ENCODE measurements at places on chromosomes 12 and 14.
A peak's percentile ranks its signal among the peaks of the same experiment; 100 is the strongest.

DNA sequence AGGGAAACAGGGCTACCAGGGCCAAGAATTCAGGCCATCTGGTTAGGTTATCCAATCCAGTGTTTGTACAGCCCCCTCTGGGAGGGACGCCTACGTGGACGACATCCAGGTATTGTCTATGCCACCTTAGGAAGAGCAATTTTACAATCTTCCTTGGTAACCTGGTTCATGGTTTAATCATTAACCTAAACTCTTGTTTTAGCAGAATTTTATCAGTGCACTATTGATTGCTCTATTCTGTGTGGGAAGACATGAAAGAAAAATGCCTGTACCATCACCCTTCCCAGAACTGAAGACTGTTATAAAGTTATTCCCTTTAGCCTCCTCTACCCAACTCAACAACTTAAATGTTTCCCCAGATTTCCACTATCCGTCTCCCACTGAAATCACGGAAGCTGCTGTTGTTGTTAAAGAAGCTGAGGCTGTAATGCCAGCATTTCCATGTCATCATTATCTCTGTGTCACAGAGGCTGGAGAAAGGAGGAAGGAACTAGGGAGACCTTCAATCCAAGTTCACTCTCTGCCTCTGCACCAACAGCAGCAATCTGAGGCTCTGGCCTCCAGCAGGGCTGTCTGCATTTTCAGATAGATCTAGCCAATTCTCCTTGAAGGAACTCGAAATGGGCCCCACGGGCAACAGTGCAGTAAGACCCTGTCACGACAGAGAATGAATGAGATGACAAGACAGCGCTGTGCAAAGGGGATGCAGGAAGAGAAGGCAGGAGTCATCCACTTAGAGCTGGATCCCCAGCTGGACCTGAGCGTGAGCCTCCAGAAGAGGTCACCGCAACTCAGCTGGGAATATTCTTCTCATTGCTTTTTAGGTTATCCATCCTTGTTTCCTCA lies 183.4 kb upstream of the GZMB start:
- DNase-seq: no peak

DNA sequence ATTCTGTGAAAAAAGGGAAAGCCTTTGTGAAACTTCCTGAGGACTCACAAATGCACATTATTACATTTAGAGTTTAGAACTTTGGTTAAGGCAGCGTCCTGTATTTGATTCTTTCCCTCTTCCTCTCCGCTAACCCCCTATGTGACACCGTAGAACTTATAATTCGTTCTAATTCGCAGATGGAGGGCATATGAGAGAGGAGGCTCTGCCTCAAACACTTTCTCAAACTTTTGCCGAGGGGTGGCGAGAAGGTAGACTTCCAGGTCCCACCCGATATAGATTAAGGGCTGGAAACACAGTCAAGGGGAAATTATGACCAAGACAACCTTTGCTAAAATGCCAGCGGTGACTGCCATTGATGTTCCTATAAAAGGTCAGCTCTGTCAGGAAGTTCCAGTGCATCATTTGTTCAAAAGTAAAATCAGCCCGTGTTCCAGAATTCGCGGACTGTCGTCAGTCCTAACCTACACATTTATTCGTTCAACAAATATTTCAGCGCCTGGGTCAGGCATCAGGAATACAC lies 904 bp upstream of the PAPOLA start:
- no peak for DNase-seq

GRCh38 chr12:68245180-68246021 lies 8.0 kb downstream of the IL22 start:
- DNase-seq: no peak

DNA sequence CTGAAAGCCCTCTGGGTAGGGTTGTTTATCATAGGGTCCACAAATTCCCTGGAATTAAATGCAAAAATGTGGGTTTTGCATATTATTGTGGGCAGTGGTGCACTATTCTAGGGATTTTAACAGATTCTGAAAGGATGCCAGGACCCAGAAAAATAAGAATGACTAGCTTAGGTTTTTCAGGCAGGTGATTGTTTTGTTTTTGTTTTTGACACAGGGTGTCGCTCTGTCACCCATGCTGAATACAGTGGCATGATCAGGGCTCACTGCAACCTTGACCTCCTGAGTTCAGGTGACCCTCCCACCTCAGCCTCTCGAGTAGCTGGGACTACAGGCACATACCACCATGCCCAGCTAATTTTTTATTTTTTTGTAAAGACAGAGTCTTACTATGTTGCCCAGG lies 19.2 kb downstream of the GALNT6 start:
- DNase-seq: no peak

GRCh38 chr12:123813349-123813748 lies 51.2 kb downstream of the DNAH10 start:
- DNase-seq: no peak

DNA sequence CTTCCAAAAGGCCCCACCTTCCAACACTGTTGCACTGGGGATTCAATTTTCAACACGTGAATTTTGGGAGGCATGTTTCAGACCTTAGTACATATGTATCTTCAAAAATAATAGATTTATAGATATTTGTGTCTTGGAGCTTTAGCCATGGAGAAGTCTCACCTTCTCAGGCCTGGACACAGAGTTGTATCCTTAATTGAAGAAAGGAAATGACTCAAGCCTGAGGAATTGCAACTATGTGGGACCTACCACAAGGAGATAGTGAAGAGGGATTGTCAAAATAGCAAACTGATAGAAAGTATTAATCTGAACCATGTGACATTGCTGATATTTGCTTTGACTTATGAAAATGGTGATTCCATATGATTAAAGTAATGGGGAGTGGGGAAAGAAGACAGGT lies 89.8 kb downstream of the ACSS3 start:
- DNase-seq: no peak

DNA sequence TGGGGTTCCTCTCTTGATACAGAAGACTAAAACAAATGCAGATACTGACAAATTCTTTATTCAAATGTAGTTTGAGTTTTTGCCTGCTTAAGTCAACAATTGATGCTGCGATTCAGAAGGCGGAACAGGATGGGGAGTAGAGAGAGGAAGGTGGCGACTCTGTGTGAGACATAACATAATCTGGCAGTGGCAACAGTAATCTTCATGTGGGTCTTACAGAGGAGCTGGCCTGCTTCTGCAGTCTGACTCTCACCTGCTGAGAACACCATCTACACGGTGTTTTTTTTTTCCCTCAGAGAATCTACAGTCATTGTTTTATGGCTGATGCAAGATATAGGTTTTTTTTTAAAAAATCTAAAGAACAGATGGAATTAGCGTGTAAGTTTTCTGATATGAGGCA lies 10.1 kb downstream of the CCDC92 start:
- DNase-seq: no peak

DNA sequence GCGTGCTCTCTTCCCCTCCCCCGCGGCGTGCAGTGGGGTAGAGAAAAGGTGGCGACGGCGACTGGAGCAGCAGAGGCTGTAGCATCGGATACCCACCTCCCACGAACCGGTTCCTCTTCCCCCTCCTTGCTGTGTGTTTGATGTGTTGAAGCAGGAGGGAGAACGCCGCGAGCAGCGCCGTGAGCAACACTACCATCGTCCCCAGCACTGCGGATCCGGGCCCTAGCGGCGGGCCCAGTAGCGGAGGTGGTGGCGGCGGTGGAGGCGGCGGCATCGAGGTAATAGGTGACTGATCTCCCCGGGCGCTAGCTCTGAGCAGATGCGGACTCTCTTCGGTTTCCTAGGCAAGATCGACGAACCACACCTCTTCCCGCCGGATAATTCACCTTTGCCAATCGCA lies 132.9 kb upstream of the AEBP2 start:
- no peak for DNase-seq

DNA sequence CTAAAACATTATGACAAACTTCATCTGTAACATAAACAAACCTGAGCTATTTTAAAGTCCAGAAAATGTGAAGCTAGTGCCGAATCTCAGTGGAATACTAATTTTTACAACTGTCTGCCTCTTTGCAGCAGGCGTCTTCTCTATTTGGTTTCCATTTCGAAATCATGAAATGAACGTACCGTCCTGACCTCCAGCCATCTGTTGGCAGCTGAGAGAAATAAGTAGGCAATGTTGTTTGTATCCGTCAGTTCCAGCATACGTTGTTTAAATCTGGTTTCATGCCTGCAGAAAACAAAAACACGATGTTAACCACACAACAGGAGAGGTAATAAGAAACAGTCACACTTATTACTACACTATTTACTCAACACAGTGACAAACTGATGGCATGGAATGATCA lies 54.3 kb upstream of the KCNJ8 start:
- DNase-seq: no peak

DNA sequence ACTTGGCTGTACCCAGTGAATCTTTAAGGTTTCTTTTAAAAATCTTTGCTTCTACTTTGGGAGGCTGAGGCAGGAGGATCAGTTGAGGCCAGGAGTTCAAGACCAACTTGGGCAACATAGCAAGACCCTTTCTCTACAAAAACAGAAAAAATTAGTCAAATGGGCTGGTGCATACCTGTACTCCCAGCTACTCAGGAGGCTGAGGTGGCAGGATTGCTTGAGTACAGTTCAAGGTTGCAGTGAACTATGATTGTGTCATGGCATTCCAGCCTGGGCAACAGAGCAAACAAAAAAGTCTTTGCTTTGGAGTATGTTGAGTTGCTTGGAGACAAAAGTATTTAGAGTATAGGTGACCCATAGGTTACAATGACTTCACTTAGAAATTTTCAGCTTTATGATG lies 6.2 kb upstream of the DDX55 start:
- DNase-seq: no peak

DNA sequence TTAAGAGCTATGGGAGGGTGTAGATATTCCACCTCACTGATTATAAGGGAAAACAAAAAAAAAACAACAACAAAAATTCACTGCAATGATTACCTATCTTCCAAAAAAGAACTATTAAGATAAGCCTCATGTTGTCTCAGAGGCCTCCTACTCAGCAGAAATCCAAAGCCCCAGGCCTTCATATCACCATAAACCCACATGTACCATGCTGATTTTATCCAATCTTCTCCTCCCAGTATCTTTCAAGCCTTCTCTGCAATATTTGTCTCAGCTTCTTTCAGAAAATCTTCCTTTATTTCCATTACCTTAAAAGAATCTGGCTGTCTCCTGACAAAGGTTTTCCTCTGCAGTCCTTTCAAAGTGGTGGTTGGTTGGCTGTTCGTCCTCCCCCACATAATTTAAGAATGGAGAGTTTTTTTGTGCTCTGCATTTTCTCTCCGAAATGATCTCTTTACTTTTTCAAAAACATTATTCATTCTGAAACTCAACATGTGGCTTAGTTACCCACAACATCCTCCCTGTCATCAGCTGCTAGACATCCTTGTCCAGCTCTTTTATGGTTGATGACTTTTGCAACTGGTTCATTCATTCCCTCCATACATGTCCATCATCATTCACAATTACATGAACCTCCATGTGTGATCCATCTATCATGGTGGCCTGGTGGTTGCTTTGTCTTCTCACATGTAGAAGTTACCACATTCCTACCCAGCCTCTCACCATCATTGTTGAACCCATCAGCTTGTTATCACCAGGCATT lies 2.9 kb upstream of the EPYC start:
- no peak for DNase-seq

- DNase-seq: no peak
These were observed 60.0 kb upstream of the GZMB start for GRCh38 chr14:24693983-24694382.

- no peak for DNase-seq
These were observed 620.7 kb downstream of the AACS start for GRCh38 chr12:125685915-125686314.

DNA sequence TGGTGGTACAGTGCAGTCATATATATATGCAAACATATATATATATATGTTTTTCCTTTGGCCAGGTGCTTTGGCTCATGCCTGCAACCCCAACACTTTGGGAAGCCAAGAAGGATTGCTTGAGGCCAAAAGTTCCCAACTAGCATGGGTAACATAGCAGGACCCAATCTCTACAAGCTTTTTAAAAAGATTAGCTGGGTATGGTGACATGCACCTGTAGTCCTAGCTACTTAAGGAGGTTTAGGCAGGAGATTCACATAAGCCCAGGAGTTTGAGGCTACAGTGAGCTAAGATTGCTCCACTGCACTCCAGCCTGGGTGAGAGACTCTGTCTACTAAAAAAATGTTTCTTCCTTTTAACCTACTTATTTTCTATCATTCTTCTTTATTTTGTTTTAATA lies 10.2 kb downstream of the PZP start:
- no peak for DNase-seq

- no peak for DNase-seq
These were observed 233.0 kb downstream of the LRFN5 start for GRCh38 chr14:41839661-41840060.

DNA sequence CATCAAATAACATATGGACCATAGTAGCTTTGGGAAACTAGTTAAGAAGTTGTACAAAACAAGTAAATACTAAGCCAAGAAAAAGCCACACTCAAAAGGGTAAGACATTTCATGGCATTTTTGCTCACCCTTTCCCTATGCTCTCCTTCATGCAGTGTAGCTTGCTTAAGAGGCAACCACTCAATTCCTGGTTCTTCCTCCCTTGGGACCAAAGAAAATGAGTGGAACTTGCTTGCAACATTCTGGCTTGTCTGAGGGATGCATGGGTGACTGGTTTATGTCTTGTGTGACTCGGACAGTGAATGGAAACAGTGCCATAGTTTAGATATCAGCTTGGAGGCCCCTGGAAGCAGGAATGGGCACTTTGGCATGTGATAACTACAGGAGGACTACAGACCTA lies 252.0 kb upstream of the ARID2 start:
- no peak for DNase-seq

- no peak for DNase-seq
These were observed 199.9 kb upstream of the FOXN3 start for GRCh38 chr14:89616852-89617341.

DNA sequence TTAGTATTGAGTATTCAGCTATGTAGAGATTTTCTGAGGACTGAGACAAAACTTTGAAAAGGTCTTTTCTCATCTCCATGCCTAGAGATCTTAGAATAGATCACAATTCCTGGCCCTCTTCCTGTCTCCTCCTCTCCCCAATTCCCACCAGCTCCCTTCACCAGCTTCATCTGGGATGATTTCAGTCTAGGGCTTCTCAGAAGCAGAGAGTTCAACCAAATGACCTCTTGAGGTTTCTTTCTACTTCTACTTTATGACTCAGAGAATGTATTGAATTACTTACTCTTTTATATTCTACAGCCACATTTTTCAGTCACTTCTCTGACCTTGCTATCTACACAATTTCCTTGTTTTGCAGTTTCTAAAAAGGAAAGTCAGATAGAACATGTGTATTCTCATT lies 19.4 kb upstream of the SNX6 start:
- DNase-seq: no peak

DNA sequence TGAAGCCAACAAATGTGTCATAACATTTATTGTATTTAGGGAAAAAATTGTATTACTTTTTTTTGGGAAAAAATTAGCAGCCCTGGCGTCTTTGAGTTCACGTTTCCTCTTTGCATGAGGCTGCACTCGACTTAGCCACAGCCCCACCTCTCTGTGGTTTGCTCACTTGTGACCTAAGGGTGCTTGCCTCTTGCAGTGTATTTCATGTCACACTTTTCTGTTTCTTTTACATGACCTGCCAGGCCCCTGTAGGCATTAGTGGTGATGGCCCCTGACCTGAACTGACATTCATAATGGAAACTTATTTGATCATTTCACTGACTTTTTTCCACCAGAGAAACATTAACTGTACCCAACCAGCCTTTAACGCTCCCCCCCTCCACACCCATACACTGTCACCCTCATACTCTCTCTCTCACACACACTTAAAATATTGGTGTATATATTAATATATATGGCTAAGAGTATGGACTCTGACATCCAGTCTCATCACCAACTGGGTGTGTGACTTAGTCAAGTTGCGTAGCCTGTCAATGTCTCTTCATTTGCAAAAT lies 122.9 kb downstream of the PRKCH start:
- peak; percentile 28 for DNase-seq

GRCh38 chr12:128891856-128892255 lies 38.6 kb downstream of the GLT1D1 start:
- no peak for DNase-seq

GRCh38 chr12:93434256-93434865 lies 7.4 kb downstream of the UBE2N start:
- DNase-seq: no peak

Data from GDM1 (cell line).